ENCODE measurements at places on chromosomes 2 and 18. TPM values are rescaled to one million over a fixed set of nuclear protein-coding genes. Genes with fewer than 3 reads are reported as not detected.

- no peak for DNase-seq
Measured at GRCh38 chr2:241574911-241575623, 16.5 kb downstream of the BOK start.

Gene KIDINS220
- 49.0 TPM for total RNA-seq

GRCh38 chr2:98693477-98693876 lies 37.5 kb downstream of the MGAT4A start:
- no peak for DNase-seq

Gene ORC4
- total RNA-seq, result 46.8 TPM

DNA sequence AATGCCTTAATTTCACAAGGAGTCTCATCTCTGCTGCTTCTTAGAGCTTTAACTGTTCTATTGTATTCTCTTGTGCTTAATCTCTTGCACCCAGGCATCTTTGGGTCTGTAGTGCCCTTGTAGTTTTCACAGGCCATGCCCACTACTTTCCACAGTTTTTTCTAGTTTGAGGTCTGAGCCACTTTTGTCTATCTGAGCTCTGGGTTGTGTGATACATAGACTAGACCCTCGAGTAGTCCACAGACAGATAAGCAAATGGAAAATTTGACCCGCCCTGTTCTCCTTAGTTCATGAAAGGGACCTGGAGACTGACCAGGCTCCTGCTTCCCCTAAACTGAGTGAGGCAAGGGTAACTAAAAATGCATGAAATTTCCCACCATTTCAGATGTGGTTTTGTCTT lies 466.8 kb upstream of the ZEB2 start:
- no peak for DNase-seq

Gene MALT1
- 11.8 TPM for total RNA-seq

DNA sequence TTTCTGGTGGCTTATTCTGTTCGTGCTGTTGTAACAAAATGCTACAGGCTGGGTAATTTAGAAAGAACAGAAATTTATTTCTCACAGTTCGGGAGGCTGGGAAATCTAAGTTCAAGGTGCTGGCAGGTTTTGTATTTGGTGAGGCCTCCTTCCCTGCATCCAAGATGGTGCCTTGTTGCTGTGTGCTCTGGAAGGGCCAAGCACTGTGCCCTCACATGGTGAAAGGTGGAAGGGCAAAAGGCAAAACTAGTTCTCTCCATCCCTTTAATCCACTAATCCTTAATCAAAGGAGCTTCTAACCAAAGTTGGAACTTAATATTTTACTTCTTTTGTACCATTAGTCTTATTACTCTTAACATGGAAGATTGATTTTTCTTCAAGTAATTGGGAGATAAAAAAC lies 7.4 kb downstream of the MRPL19 start:
- DNase-seq, result no peak
